ENCODE measurements at places on chromosomes 12 and 14. TPM values are rescaled to one million over a fixed set of nuclear protein-coding genes. Genes with fewer than 3 reads are reported as not detected.

The GALNT8 gene
- 5.3 TPM for polyA plus RNA-seq

The EMP1 gene
- polyA plus RNA-seq, result 185 TPM

The MON2 gene
- 55.6 TPM for polyA plus RNA-seq

The PIANP gene
- 7.0 TPM for polyA plus RNA-seq

The PPP1R36 gene
- polyA plus RNA-seq, result not detected

The STAC3 gene
- 289 TPM for polyA plus RNA-seq

Data from muscle of back (tissue), 13 donors.